ENCODE measurements at places on chromosomes 4 and X. TPM values are rescaled to one million over a fixed set of nuclear protein-coding genes. Genes with fewer than 3 reads are reported as not detected.

Gene ZNF185
- total RNA-seq, result 24.3 TPM

Gene PNMA3
- not detected for total RNA-seq

Gene SLC2A9
- total RNA-seq, result 1.8 TPM

Gene NHS
- total RNA-seq, result 19.5 TPM

Gene POF1B
- total RNA-seq, result 24.1 TPM

Gene MAGT1
- 158 TPM for total RNA-seq

Gene SOD3
- total RNA-seq, result 33.7 TPM

Gene ARR3
- total RNA-seq, result not detected

Gene LPAR4
- not detected for total RNA-seq

Gene PFKFB1
- 0.31 TPM for total RNA-seq

Gene GABRE
- 71.9 TPM for total RNA-seq

Gene RAB33B
- 5.9 TPM for total RNA-seq

Gene MUC7
- total RNA-seq, result not detected

Gene KLKB1
- 2.9 TPM for total RNA-seq

Gene PPP1R2C
- not detected for total RNA-seq

Gene ASMT
- total RNA-seq, result not detected

Gene FAM184B
- 0.09 TPM for total RNA-seq

Gene OTC
- not detected for total RNA-seq

Gene ZNF630
- total RNA-seq, result 2.6 TPM

Gene HSFX4
- total RNA-seq, result not detected

Gene CCDC110
- not detected for total RNA-seq

Measured in Calu3 (cell line).